ENCODE measurements at places on chromosomes 2 and 18. TPM values are rescaled to one million over a fixed set of nuclear protein-coding genes. Genes with fewer than 3 reads are reported as not detected.

GPR39 gene
- 3.1 TPM for total RNA-seq

ANKRD30B gene
- 0.67 TPM for total RNA-seq

MATN3 gene
- 0.15 TPM for total RNA-seq

SULT1C4 gene
- total RNA-seq = not detected

OXER1 gene
- not detected for total RNA-seq

MAP4K4 gene
- 76.9 TPM for total RNA-seq

UGT1A5 gene
- not detected for total RNA-seq
